ENCODE measurements at places on chromosomes 4 and X. TPM values are rescaled to one million over a fixed set of nuclear protein-coding genes. Genes with fewer than 3 reads are reported as not detected.

YY2 gene
- 1.8 TPM for total RNA-seq

SULT1B1 gene
- total RNA-seq = 0.33 TPM

ATOH1 gene
- total RNA-seq = not detected

PAGE5 gene
- total RNA-seq = not detected

ARMCX4 gene
- 2.7 TPM for total RNA-seq

SH3D19 gene
- total RNA-seq = 19.1 TPM

AKAP14 gene
- total RNA-seq = not detected

MAGEC3 gene
- total RNA-seq = not detected

FAM133A gene
- total RNA-seq = not detected

CXCL8 gene
- 0.76 TPM for total RNA-seq

MCF2 gene
- total RNA-seq = under 0.01 TPM

MAMLD1 gene
- total RNA-seq = 2.9 TPM

FGB gene
- 35.5 TPM for total RNA-seq

TBC1D1 gene
- total RNA-seq = 187 TPM

ZNF718 gene
- 3.4 TPM for total RNA-seq

CLCN4 gene
- total RNA-seq = 5.5 TPM

GPR119 gene
- total RNA-seq = not detected

Data from mesangial cell (primary cell).